Upper lobe of right lung (tissue), 1 donor: ENCODE measurements at places on chromosomes 16 and 17. TPM values are rescaled to one million over a fixed set of nuclear protein-coding genes. Genes with fewer than 3 reads are reported as not detected.
A peak's percentile ranks its signal among the peaks of the same experiment; 100 is the strongest.

GRCh38 chr16:16940351-16940750 is 530.4 kb downstream of the XYLT1 start:
- DNase-seq = no peak

GRCh38 chr17:13994050-13994449 is 75.3 kb upstream of the COX10 start:
- DNase-seq = no peak

DNA sequence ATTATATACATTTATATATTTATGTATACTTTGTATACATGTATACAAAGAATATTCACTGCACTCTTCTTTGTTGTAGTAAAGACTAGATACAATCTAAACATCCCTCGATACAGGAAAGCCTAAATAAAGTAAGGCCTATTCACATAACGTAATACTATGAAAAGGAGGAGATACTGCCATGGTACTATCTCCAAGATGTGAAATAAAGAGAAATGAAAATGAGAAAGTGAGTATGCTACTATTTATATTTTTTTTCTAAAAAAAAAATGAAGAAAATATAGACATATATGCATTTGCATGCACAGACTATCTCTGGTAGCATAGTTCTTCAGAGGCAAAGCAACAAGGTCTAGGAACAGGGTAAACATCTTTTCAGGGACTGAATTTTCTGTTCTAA is 19.4 kb downstream of the CFDP1 start:
- DNase-seq = no peak

DNA sequence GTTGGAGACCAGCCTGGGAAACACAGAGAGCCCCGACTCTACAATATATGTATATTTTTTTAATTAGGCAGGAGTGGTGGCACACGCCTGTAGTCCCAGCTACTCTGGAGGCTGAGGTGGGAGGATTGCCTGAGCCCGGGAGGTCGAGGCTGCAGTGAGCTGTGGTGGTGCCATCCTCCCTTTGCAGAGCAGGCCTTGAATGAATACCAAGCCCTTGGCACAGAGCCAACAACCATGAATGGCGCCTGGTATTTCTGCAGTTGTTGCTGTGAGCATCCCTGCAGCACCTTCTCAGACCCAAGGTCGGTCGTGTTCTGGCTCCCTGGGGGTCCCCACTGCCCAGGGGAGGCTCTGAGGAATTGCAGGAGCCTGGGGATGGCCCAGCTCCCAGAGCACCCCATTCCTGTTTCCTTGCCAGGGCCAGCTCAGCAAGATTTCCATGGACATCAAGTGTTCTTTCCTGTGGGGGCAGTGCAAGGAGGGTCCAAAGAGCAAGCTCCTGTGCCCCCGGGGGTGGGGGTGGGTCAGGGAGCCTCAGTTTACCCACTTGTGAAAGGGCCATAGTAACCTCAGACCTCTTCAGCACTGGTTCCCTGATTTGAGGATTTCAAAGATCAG is 25.6 kb upstream of the RMI2 start:
- DNase-seq = no peak

DNA sequence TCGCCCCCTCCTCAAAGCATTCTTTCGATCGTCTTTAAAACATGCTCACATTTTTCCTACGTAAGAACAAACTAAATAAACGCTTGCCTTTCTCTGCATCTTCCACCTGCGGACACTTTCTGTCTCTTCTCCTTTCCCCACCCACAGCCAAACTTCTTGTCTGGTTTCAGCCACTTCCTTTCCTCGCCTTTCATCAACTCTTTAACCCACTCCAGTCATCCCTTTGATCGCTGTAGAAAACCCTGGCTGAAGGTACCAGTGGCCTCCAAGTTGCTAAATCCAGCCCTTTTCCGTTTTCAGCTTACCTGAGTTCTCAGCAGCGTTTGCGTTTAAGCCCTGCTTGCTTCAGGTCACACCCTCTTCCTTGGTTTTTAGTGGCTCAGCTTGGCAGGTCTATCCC is 483 bp downstream of the RPA1 start:
- DNase-seq = no peak

Gene PRAC2
- total RNA-seq = not detected

Gene NACA2
- not detected for total RNA-seq

GRCh38 chr16:85502357-85502756 is 110.8 kb upstream of the GSE1 start:
- no peak for DNase-seq

Gene HP
- 94.2 TPM for total RNA-seq

Gene WSCD1
- total RNA-seq = 7.7 TPM

DNA sequence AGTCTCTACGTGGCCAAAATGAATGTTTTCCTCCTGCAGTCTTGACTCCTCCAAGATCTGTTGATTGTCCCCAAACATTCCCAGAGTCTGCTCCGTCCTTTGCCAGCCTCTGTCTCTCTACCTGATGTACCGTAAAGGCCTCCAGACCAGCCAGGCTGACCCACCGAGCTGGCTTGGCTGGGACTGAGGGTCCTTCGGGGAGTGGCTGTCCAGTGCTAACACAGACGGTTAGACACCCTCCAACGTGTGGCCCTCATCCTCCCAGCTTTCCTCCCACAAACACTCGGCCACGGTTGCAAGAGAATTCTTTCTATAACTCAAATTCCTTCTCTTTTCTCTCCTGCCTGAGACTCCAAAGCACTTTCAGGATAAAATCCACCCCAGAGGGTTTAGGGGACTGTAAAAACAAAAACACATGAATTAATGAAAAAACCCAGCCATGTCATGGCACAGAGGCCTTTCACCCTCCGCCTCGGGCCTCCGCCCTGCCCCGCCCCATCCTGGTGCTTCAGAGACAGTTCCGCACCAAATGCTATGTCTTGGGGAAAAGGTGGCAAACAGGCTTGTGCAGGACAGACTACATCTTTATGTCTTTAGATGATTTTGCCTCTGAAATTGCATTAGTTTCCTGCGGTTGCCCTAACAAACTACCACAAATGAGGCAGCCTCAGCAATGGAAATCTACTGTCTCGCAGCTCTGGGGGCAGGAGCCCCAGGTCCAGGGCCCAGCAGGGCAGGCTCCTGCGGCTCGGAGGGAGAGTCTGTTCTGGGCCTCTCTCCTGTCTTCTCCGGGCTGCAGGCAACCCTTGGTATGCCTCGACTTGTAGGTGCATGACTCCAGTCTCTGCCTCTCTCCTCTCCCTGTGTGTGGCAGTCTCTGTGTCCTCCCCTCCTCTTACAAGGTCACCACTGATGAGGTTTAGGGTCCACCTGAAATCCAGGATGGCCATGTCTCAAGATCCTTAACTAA is 72.5 kb upstream of the CBX4 start:
- DNase-seq = no peak

- DNase-seq = peak; percentile 100
These were observed 1.9 kb upstream of the PER1 start for GRCh38 chr17:8153957-8154607.

Gene FBXW10B
- 1.4 TPM for total RNA-seq

DNA sequence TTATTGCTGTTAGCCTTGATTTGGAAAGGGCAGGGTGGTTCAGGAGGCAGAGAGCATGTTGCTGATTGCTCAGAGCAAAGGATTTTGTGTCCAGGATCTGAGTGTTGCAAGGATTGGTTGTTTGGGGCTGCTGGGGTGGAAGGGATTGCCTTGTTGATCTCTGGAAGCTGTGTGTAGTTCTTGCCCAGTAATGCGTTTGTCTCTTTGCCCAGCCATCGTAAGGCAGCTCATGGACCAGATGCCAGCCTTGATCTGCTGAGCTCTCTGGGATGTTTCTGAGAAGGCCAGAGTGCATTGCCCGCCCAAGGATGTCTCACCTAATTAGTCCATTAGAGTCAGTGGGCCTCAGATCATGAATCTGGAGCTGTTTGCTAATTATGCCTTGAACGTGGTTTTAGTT is 33.6 kb downstream of the NKD1 start:
- DNase-seq = no peak

DNA sequence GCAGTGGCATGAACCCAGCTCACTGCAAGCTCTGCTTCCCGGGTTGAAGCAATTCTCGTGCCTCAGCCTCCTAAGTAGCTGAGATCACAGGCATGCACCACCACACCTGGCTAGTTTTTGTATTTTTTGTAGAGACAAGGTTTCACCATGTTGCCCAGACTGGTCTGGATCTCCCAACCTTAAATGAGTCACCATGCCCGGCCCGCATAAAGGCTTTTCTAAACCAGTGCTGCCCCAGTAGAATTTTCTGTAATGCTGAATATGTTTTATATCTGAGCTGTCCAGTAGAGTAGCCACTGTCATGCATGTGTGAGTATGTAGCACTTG is 36.9 kb upstream of the WSB1 start:
- no peak for DNase-seq

GRCh38 chr16:57600952-57601580 is 27.4 kb upstream of the ADGRG1 start:
- DNase-seq = no peak

DNA sequence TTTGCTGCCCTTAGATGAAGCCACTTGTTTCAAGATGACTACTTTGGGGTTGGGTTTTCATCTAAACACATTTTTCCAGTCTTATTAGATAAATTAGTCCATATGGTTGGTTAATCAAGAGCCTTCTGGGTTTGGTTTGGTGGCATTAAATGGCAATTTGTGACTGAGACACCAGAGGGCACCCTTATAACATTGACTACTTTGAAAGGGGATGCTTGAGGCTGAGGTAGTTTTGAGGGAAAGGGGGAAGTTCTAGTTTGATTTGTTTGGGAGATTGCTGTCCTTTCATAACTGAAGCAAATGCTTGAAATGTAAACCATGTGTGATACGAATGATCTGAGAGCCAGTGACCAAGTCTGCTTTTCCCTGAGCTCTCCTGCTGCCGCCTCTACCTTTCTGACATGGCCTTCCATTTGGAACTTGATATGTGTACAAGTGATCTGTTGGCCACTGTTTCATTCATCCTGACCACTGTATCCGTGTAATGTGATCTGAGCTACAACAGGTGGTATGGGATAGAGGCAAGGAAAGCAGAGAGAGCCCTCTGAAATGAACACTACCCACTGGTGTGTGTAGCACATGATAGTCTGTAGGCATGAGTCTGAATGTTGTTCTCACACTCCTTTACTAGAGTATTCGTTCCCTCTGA is 5.8 kb upstream of the RARA start:
- DNase-seq = no peak

DNA sequence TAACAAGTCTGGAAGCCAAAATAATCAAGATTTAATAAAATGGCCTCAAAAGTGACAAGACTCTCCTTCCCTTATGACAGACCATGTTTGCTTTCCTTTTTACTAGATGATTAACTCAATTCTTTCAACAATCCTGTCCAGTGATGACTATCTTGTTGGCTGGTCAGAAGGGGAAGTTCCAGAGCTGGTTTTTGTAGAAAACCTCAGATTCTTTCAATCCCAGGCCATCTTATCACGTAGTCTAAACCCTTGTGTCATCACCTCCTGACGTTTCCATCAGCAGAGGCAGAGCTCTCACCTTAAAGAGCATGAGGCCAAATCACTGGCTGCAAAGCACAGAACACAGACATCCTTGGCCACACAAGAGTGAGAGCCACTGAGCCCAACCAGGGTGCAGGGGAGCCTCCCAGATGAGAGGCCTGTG is 125.3 kb downstream of the ANKRD11 start:
- no peak for DNase-seq

Gene RNF222
- not detected for total RNA-seq

DNA sequence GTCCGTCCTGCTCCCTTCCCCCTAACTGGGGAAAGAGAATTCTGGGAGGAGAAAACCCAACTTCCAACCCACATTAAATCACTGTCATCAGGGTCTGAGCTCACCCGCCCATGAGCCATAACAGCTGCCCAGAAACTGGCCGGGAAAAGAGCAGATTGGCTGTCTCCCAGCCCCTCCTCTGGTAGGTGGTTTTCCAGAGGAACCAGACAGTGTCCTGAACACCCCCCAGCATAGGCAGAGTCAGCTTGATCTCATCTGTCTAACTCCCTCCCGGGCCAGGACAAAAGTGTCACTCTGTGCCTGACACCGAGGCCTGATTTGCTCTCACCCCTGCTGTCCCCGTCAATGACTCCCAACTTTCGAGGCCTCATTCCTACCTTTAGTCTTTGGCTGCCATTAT is 197.0 kb downstream of the AXIN2 start:
- DNase-seq = no peak

Gene KRTAP4-5
- not detected for total RNA-seq

Gene ATP2A3
- total RNA-seq = 44.4 TPM

Gene IL21R
- total RNA-seq = 3.9 TPM

Gene MYOCD
- total RNA-seq = 4.1 TPM

Gene KRT32
- not detected for total RNA-seq

GRCh38 chr16:84827897-84828296 is 8.1 kb downstream of the CRISPLD2 start:
- DNase-seq = no peak

- no peak for DNase-seq
These were observed 11.9 kb downstream of the TOX3 start for GRCh38 chr16:52535076-52535475.
